Activated T-helper 1 cell treated with anti-CD3 and anti-CD28 coated beads, Interleukin-12 subunit alpha, Interleukin-12 subunit beta, Interleukin-2, Interleukin-4 antibody, amounts not matched to agents 30 ng/mL and 10 ng/mL and 1 ng/mL, durations not matched to agents 14 hours and 24 hours and 36 hours (primary cell): ENCODE measurements at places on chromosomes 13 and 19. TPM values are rescaled to one million over a fixed set of nuclear protein-coding genes. Genes with fewer than 3 reads are reported as not detected.

DNA sequence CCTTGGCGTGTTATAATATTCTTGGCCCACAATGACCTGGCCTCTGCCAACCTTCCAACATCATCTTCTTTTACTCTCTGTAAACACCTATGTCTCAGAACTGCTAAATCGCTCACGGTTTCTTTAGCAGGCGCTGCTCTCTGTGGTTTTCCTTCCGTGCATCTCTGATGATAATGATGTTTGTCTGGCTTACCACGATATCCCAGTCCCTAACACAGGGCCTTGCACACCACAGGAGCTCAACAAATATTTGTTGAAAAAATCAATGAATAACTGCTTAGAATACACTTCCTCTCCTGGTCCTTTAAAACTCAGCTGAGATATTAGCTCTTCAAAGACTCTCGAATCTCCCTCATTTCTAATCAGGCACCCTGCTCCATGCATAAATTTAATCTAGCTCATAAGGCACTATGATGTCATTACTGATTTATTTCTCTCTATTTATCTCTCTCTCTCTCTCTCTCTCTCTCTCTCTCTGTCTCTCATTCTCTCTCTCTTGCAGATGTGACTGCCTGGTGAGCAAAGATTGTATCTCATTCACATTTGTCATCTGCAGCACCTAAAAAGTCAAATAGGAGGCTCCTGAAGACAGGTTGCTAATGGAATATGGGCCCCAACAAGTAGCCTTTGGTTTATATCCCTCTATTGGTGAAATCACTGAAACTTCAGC lies 206.4 kb downstream of the NHLRC3 start:
- H3K36me3 ChIP-seq, result no peaks in the 10 kb centered on the region
- H3K4me3 ChIP-seq, result no peak overlapping the region
- H3K4me1 ChIP-seq, result peaks cover 7% of the 10 kb centered on the region
- no peak overlapping the region for H3K27ac ChIP-seq

GRCh38 chr19:36152019-36152351 lies 262 bp downstream of the COX7A1 start:
- H3K4me3 ChIP-seq, result no peak overlapping the region
- H3K36me3 ChIP-seq, result peaks cover 30% of the 10 kb centered on the region
- no peaks in the 10 kb centered on the region for H3K27me3 ChIP-seq
- no peak overlapping the region for H3K27ac ChIP-seq

GRCh38 chr19:35483089-35483488 lies 7.2 kb downstream of the KRTDAP start:
- H3K27me3 ChIP-seq, result peaks cover 18% of the 10 kb centered on the region
- DNase-seq, result no peak
- H3K27ac ChIP-seq, result no peak overlapping the region
- no peak overlapping the region for H3K4me3 ChIP-seq
- no peaks in the 10 kb centered on the region for H3K36me3 ChIP-seq

GRCh38 chr13:78600280-78600883 lies 3.0 kb downstream of the POU4F1 start:
- peak overlapping the region; percentile 31 for H3K4me3 ChIP-seq
- H3K27me3 ChIP-seq, result peaks cover 83% of the 10 kb centered on the region
- peaks cover 2% of the 10 kb centered on the region for H3K36me3 ChIP-seq
- DNase-seq, result no peak

DNA sequence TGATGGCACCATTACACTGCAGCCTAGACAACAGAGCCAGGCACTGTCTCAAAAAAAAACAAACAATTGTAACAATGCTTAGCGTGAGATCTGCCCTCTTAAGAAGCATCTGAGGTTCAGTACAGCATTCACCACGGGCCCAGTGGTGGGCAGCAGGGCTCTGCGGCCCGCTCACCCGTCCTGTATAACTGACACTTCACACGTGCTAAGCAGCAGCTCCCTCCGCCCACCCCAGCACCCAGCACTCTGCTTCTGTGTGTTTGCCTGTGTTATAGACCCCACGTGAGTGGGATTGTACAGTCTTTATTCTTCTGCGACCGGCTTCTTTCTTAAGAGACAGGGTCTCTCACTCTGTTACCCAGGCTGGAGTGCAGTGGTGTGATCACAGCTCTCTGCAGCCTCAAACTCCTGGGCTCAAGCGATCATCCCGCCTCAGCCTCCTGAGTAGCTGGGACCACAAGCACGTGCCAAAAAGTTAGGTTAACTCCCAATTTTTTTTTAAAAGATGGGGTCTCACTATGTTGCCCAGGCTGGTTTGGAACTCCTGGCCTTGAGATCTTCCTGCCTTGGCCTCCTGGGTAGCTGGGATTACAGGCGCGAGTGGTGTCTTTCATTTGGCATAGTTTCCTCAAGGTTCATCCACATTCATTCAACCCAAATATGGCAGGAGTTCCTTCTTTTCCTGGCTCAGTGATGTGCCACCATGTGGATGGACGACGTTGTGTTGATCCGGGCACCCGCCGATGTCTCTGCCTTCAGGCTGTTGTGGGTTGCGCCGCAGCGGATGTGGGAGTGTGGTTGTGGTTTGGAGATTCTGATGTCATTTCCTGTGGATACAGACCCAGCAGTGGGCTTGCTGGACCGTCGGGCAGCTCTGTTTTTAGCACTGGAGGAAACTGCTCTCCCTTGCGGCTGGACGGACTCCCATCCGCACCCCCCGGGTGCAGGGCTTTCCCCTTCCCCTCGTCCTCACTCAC lies 170.0 kb downstream of the KDM4B start:
- peaks cover 2% of the 10 kb centered on the region for H3K27me3 ChIP-seq
- peak overlapping the region; percentile 85 for H3K27ac ChIP-seq
- H3K4me1 ChIP-seq, result peaks cover 10% of the 10 kb centered on the region

GRCh38 chr13:31418186-31418585 lies 218.4 kb downstream of the B3GLCT start:
- no peak overlapping the region for H3K27ac ChIP-seq
- H3K4me1 ChIP-seq, result no peaks in the 10 kb centered on the region
- H3K27me3 ChIP-seq, result no peaks in the 10 kb centered on the region
- no peaks in the 10 kb centered on the region for H3K36me3 ChIP-seq
- DNase-seq, result no peak
- no peak overlapping the region for H3K4me3 ChIP-seq

- peak within 1 kb of the TSS; percentile 97 for H3K27ac ChIP-seq
- peak within 1 kb of the TSS; percentile 93 for H3K4me3 ChIP-seq
- peaks cover 33% of the 10 kb centered on the region for H3K36me3 ChIP-seq
- peak; percentile 81 for DNase-seq
- H3K27me3 ChIP-seq, result no peaks in the 10 kb centered on the region
Measured at GRCh38 chr19:44748426-44749254, at the start of gene BCL3. BCL3 (plus strand) TSS chr19:44748708; CDS start chr19:44748791, 83 bp downstream.

GRCh38 chr13:102402290-102402689 lies 442 bp upstream of the FGF14 start:
- H3K27me3 ChIP-seq, result peaks cover 56% of the 10 kb centered on the region
- peak overlapping the region; percentile 41 for H3K27ac ChIP-seq
- H3K4me3 ChIP-seq, result peak overlapping the region; percentile 34
- no peak for DNase-seq
- H3K36me3 ChIP-seq, result no peaks in the 10 kb centered on the region
- peaks cover 30% of the 10 kb centered on the region for H3K4me1 ChIP-seq

The ALDH16A1 gene
- total RNA-seq, result 23.1 and 24.5 TPM in 2 replicates

The PRRG2 gene
- 0.59 and 1.2 TPM in 2 replicates for total RNA-seq
